Esophagus muscularis mucosa (tissue), 4 donors: ENCODE measurements at places on chromosomes 12 and 14.
A peak's percentile ranks its signal among the peaks of the same experiment; 100 is the strongest.

DNA sequence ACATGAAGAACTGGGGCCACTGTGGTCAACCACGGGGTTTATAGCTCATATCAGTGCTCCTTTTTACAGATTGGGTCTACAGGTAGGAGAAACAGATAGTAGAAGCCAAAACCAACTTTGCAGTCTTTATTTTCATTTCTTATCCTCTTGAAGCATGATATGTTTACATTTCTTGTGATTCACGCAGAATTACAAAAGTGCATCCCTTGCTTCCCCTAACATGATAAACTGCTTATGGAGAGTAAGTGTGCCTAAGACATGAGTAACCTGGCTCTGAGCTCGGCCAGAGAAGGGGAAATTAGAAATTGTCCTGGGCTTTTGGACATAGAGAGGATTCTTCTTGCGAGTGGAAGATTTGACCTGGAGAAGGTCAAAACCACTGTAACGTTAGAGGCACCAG lies 18.4 kb downstream of the PWP1 start:
- no peak for DNase-seq

DNA sequence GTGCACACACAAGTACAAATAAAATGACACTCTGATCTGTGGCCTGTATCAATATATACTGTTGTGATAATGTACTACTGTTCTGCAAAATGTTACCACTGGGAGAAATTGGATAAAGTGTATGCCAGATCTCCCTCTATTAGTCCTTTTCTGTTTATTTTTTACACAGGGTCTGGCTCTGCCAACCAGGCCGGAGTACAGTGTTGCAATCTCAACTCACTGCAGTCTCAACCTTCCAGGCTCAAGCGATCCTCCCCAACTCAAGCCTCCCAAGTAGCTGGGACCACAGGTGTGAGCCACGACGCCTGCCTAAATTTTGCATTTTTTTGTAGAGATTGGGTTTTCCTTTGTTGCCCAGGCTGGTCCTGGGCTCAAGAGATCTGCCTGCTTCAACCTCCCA lies 1.9 kb downstream of the NT5DC3 start:
- DNase-seq, result no peak

GRCh38 chr14:95577870-95578269 lies 43.0 kb downstream of the GLRX5 start:
- no peak for DNase-seq

DNA sequence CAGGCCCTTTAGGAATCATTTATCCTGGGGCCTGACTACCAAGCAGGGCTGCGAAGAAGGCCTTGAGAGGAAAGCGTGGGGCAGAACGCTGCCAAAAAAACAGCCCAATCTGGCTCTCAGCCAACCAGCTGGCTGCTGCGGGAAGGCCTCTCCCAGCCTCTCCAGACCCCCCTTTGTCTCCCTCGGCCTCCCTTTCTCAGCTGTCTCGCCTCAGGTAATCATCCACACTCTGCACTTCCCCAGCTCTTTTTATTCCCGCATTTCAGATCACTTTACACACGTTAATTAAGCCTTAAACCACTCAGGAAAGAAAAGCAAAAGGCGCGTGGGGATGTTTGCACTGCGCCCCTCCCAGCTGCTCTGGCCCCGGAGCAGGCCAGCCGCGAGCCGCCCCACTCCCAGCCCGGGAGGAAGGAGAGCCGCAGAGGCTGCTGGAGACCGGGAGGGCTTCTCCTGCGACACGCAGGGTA lies 208.2 kb upstream of the FOXN3 start:
- DNase-seq, result no peak

GRCh38 chr12:45663455-45663854 lies 66.1 kb upstream of the ARID2 start:
- DNase-seq, result no peak

- no peak for DNase-seq
Observed at GRCh38 chr14:77318006-77318553, 2.6 kb downstream of the POMT2 start.

DNA sequence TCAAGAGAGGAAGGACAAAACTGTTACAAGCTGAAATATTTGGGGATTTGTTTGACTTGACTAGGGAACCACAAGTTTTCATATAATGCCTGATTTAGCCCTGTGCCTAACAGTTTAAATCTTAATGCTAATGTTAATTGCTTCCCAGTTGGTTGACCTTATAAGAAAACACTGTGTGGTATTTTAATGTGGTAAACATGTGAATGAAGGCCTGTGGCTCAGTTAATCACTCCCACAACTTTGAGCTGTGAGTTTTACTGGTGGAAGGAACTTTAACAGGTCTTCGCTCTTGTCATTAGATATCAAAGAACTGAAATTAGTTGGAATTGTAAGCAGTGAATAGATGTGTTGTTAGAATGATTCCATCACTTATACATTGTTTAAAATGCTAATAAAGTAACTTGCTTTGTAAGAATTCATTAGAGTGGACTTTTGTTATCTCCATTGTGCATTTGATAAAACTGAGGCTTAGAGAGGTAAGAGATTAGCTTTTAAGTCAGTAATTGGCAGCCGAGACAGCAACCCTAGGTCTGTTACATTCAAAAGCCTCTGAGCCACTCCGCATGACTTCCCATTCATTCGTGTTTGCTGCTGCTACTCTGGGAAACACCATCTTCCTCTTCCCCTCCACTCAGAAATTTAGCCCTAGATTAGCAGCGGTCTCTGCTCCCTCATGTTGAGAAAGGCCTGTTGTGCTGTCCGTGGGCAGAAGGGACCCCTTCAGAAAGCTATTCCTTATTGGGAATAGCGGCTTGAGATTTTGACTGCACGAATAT lies 1.0 kb upstream of the TBK1 start:
- no peak for DNase-seq

DNA sequence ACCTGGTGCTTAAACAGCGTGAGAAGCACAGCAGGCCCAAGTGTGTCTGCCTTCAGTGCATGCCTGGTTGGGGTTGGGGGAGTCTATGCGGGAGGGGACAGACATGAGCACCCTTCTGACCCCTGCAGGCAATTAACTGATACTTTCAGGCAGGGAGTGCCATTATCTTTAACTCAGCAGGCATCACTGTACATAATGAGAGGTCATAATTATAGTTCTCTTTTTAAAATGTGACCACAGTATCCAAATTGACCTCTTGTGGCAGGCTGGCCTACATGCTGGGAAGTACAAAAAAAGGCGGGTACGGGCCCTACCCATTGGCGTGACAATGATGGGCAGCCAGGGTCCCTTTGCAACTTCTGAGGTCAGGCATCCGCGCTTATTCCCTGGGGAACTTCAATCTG lies 209.1 kb downstream of the FOXN3 start:
- no peak for DNase-seq

GRCh38 chr14:22438742-22439141 lies 150.3 kb downstream of the DAD1 start:
- DNase-seq, result no peak

DNA sequence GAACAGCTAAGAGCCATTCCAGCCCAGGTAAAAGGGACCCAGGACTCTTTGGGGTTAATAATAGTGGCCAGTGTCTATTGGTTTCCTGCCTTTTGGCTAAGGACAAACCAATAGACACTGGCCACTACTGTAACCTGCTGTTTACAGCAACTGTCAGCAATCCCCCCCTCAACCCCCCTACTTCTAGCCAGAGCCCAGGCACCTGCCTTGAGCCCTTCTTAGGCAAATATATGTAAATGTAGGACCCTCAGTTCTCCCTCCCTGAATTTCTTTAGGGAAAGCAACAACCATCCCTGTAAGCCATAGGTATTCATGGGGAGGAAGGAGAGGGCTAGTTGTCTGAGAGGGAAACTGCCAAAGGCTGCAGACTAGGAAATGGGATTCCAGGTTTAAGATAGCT lies 22.3 kb downstream of the HOXC4 start:
- no peak for DNase-seq

DNA sequence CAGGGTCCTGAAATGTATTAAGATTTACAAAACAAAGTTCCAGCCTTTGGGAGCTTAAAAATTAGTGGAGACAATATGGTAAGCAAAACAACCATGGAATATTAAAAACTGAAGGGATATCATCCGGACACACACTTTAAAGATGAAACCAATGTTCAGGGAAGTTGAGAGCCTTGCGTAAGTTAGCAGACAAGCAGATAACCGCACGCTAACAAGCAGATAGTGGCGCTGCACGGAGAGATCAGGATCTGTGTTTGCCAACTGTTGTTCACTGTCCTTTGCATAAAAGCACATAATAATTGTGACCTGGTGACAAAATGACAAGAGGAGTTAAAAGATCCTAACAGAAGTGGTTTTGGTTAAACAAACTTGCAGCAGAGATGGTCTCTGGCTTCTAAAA lies 14.3 kb upstream of the TMEM229B start:
- no peak for DNase-seq

GRCh38 chr12:130761537-130762318 lies 45.6 kb upstream of the RIMBP2 start:
- no peak for DNase-seq

- DNase-seq, result no peak
Observed at GRCh38 chr12:103799857-103800771, 40.9 kb downstream of the NT5DC3 start.

- no peak for DNase-seq
Observed at GRCh38 chr14:69270795-69271708, 11.1 kb downstream of the GALNT16 start.

DNA sequence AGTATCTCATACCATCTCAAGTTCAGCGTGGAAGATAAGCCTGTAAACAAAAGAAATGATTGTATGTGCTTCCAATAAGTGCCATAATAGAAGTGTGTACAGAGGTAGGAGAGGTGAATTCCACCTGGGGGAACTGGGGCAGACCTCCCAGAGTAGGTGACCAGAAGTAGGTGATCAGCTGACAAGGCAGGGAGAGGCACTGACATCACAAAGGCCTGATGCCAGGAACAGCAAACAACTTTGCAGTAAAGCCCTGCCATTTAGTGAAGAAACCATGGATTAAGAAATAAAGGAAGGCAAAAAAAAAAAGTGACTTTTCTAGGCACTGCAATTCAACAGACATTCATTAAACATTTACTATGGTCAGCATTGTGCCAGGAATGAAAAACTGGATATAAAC lies 31.1 kb downstream of the NR1H4 start:
- no peak for DNase-seq

- no peak for DNase-seq
Observed at GRCh38 chr14:88840926-88841325, 16.5 kb downstream of the TTC8 start.

GRCh38 chr12:108646600-108647579 lies 13.2 kb upstream of the SELPLG start:
- no peak for DNase-seq

GRCh38 chr12:76337583-76337982 lies 10.6 kb downstream of the BBS10 start:
- no peak for DNase-seq

DNA sequence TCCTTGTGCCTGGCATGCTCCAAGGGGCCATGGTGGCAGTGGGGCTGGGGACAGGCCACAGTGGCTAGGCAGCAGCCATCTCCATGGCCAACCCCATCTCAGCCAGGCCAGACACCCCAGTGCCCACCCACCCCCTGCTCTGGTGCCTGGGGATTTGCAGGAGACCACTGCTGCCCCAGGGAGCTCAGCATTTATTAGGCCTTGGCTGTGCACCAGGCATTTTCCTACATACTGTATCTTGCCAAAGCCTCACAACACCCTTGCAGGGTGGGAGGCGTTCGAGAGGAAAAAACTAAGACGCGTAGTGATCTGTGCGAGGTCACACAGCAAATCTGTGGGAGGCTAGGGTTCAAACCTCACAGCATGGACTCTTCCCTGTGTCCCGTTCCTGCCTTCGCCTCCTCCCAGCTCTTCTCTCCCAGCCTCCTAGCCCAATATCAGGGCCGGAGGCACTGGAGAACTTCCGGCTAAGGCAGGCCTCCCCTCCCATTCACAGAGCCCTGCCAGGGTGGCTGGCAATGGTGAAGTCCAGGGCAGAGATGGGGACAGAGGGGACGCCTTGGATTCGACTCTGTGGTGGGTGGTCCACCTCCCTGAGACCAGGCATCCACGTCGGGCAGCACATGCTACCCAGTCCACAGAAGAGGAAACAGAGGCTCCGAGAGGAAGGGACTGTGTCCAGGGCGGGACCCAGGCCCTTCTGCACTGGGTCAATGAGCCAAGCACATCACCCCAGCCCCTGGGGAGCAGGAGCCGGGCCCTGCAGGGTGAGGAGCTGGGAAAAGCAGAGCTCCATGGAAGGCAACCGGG lies 57.4 kb downstream of the FAM222A start:
- DNase-seq, result no peak

- DNase-seq, result no peak
Observed at GRCh38 chr14:54685286-54685845, 118.4 kb downstream of the SAMD4A start.

DNA sequence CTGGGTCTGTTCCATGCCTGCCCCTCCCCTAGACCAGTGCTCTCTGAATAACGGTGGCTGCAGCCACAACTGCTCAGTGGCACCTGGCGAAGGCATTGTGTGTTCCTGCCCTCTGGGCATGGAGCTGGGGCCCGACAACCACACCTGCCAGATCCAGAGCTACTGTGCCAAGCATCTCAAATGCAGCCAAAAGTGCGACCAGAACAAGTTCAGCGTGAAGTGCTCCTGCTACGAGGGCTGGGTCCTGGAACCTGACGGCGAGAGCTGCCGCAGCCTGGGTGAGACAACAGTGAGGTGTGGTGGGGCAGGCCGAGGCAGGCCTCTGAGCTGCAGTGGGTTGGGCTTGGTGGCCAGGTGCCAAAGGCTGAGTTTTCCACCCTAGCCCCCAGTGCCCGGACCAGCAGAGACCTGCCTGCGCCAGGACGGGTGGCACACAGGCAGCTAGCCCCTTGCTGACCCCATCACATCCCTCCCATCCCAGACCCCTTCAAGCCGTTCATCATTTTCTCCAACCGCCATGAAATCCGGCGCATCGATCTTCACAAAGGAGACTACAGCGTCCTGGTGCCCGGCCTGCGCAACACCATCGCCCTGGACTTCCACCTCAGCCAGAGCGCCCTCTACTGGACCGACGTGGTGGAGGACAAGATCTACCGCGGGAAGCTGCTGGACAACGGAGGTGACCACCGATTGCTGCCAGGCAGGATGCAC lies 28.2 kb upstream of the LRP1-AS start:
- peak; percentile 94 for DNase-seq

GRCh38 chr14:31987721-31988120 lies 89.4 kb upstream of the ARHGAP5 start:
- no peak for DNase-seq
